ENCODE measurements at places on chromosomes 6 and 20.

GRCh38 chr6:126440923-126441322 lies 101.0 kb downstream of the CENPW start:
- no peak for DNase-seq

GRCh38 chr6:63635215-63635587 lies 401 bp upstream of the PHF3 start:
- no peak for DNase-seq

DNA sequence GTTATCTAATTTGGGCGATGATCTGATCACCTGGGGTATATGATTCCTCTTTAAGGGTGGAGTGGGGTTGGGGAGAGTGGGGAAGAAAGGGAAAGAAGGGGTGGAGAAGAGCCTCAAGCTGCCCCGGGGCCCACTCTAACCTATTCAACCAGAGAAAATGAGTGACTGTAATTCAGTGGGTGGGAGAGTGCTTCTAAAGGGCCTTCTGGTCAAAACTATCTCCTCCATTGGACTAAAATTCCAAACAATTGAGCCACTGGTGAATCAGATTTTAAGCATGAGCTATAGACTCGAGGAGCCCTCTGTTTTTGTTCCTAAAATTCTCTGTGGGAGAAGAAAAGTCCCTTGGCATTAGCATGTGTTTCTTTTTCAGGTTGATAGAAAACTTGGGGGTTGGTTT lies 296.8 kb downstream of the CLIC5 start:
- DNase-seq, result no peak

DNA sequence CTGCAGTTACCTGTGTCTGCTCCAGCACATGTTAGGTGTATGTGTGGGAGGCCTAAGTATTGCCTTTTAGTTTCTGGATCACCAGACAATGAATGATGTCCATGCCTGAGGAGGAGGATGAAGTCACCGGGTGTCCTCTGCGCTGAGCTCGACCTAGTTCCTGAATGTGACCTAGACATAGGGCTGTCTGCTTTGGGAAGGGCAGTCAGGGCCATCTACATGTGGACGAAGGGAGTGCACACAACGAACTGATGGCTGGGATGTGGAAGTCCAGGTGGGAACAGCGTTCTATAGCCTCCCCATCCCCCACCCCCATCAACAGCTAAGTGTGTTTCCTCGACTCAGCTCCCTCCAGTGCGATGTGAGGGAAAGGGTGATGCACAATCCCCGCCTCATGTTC lies 186.3 kb downstream of the QKI start:
- DNase-seq, result no peak

- DNase-seq, result peak; percentile 82
Measured at GRCh38 chr6:3195695-3196497, 31.6 kb downstream of the TUBB2B start.

GRCh38 chr6:38153798-38154345 lies 334.3 kb downstream of the ZFAND3 start:
- DNase-seq, result no peak

- no peak for DNase-seq
Measured at GRCh38 chr6:141426400-141426980, 706.2 kb upstream of the GJE1 start.

DNA sequence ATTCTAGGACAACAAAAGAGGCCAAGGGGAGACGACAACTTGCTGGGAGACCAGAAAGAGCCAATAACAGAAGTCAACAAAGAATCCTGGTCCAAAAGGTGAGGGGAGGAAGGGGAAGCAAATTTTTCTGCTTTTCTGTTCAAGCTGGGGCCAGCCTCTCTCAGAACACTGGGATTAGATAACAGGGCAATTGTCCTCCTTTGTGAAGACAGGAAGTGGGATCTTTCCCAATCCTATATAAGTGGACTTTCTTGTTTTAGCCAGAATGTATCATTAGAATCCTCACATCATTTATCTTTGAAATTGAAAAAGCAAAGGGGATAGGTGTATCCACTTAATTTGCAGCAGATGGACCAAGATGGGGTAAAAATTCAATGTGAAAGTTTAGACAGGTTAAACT lies 101.2 kb upstream of the COL21A1 start:
- no peak for DNase-seq

- DNase-seq, result no peak
Measured at GRCh38 chr20:17345321-17345720, 118.5 kb downstream of the PCSK2 start.

GRCh38 chr6:99219788-99220187 lies 129.7 kb downstream of the FAXC start:
- peak; percentile 17 for DNase-seq

DNA sequence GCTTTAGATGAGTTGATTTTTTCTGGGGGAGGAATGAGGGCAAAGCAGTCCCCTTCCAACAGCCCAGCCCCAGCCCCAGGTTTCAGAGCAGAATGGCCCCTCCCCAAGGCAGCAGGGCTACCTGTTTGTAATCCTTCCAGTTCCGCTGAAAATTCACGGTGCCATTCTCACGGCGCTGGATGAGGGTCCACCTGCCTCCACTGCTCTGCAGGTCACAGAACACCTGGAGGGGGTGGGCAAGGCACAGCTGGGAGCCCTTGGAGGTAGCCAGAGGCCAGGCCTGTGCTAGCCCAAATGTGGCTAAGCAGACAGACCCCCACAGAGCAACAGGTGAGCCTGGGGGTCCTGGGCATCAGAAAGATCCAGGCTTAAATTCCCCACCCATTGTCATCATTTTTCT lies 36.5 kb downstream of the ANGPT4 start:
- no peak for DNase-seq

- no peak for DNase-seq
Measured at GRCh38 chr6:54114991-54115390, 3.7 kb downstream of the MLIP start.

DNA sequence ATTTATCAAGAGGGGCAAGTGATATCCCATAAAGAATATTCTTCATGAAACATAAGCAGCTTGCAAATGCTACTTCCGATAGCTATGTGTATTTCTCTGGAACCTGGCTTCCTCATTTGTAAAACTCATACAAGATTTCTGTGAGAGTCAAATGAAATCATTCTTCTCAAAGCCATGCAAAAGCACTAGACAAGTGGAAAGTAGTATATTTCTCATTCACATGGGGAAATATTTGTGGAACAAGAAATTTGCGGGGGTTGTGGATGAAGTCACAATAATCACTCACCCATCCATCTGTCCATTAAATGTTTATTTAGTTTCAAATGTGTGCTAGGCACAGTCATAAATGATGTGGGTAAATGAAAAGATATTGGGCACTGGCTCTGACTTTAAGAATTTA lies 150.5 kb downstream of the IPCEF1 start:
- no peak for DNase-seq

- DNase-seq, result no peak
Measured at GRCh38 chr6:113500221-113500620, 356.9 kb upstream of the MARCKS start.

- DNase-seq, result no peak
Measured at GRCh38 chr6:120534954-120535353, 799.3 kb downstream of the TBC1D32 start.

DNA sequence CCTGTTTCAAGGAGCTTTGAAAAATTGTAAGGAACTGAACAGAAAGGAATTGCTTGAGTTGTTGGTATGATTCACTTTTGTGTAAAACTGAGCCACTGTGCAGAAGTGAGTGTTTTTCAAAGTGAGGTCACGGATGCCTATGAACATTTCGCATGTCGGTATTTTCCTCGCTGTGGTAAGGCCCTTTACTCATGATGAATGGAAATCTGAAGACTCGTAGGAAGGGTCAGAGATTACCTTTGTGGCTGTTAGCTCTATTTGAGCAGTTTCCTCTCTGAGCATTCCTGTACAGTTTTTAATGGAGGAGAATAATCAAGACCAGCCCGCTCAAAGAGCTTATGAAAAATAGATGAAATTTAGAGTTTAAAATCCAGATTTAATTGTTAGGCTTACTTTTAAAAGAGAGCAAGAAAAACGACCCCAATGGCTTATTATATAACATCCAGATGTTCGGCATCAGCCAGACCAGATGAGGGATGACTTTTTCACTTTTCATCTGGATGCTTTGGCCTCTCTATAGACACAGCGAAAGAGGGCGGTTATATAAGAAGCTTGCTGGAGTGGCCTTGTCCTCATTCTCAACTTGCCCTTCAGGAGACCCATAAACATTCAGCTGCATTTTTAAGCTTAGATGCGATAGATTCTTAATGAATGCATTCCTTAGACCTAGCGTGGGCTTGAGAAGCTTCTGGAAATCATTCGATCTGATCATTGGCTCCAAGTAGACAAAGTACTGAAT lies 99.5 kb downstream of the CD83 start:
- DNase-seq, result peak; percentile 31

DNA sequence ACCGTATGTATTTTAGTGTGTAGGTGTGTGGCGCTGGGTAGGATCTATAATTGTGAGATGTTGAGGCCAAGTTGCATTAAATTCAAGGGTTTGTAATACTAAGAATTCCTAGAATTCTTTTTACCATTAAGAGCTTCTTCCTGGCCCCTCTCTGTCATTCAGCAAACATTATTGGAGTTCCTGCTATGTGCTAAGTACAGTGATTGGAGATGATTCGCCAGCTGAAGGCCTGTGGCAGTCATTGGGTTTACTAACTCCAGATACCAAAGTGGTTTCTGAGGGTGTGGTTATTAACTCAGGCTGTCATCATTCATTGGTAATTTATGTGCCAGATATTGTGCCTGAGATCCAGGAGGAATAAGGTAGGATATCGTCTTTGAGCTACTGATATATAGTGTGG lies 167.1 kb downstream of the LAMA2 start:
- no peak for DNase-seq

DNA sequence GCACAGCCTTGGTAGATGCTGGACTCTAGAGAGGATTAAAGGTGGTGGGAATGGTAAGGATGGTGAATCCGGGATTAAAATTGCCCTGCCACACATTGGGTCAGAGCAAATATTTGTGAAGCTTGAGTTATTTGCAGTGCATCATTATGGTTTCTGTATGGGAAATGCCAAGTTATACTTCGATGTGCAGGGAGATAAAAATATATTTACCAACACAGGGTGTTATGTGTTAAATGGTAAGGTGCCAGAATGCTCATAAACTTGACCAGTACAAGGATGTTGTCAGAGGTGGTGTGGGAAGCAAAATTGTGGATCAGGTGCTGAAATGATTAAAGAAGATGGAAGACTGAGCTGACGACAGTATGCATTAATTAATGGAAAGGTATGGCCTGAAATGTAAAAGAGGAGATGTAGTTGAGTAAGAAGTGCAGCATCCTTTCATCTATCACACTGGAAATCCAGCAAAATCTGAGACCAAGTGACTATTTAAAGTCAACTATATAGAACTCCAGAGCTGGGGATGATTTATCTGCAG lies 262.3 kb downstream of the ADGB start:
- no peak for DNase-seq

GRCh38 chr6:109304284-109305015 lies 77.8 kb downstream of the CD164 start:
- no peak for DNase-seq

DNA sequence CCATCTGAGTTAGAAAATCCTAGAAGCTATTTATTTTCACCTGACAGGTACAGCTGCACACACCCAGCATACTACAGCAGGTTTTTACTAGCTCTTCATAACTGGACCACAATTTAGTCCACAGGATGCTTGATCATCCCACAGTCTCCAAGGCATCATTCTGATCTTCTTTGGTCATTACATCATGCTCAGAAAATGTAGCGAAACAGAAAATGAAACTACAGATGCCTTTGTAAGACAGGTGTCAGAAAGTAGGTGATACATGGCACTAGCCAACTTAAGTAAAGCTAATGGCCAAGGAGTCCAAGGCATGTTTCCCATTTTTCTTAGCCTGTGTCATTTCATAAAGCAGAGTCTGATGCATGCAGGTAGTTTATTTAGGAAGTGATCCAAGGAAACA lies 102.3 kb downstream of the HTR1B start:
- no peak for DNase-seq

- no peak for DNase-seq
Measured at GRCh38 chr6:46347669-46348068, 143.6 kb downstream of the RCAN2 start.

DNA sequence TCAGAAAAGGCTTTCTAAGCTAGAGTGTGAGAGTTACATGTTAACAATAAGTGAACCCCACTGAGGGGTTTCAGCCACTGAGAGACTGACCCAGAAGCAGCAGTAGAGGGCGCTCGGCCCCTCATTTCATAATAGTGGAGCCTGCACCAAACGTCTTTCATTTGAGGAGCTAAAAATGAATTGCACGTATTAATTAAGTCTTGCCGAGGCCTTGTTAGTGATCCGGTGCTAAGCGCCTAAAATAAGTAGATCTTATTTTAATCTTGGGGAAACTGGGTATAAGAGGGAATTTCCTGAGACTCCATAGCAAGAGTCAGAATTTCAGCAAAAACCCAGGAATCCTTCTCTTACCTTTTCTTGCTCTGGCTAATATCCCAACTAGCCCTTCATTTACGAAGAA lies 209.7 kb downstream of the FARS2 start:
- DNase-seq, result peak; percentile 92

GRCh38 chr6:118893064-118893806 lies 717 bp upstream of the ASF1A start:
- DNase-seq, result no peak

- no peak for DNase-seq
Measured at GRCh38 chr6:52415333-52415732, 4.8 kb upstream of the EFHC1 start.

- no peak for DNase-seq
Measured at GRCh38 chr6:20269181-20269580, 56.9 kb upstream of the MBOAT1 start.

- peak; percentile 60 for DNase-seq
Measured at GRCh38 chr6:10416863-10417641, 2.2 kb upstream of the TFAP2A start.

GRCh38 chr6:6643398-6643797 lies 54.9 kb downstream of the LY86 start:
- DNase-seq, result no peak

- no peak for DNase-seq
Measured at GRCh38 chr6:110965629-110966229, 7.2 kb downstream of the GTF3C6 start.

GRCh38 chr6:89475101-89475500 lies 42.1 kb downstream of the ANKRD6 start:
- no peak for DNase-seq

DNA sequence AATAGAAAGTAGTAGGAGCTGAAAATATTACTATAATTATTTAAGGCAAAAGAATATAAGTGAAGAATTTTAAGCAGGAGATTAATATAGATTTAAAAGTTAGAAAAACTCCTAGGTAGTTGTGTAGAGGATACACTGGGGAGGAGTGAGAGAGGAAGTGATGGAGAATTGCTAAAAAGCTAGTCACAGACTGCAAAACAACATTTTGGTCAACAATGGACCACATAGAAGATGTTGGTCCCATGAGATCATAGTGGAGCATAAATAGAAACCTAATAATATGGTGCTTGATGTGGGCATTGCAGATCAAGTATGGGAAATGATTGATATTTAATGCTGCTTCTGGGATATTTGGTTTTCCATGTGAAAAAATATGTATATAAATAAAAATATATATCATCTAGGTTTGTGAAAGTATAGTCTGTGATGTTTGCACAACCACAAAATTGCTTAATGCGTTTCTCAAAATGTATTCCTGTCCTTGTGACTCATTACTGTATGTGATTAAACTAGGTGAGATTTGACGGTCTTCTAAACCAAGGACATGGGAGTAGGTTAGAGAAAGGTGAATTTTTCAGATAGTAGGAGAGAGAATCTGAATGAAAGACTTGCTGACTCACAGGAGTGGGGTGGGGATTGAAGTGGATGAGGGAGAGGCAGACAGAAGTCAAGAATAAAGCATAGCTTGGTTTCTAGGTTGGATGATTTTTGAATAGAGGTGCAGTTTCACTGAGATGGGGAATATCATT lies 174.0 kb downstream of the BCKDHB start:
- DNase-seq, result no peak
